Fibroblast of villous mesenchyme (primary cell): ENCODE measurements at places on chromosomes 1 and 21.
A peak's percentile ranks its signal among the peaks of the same experiment; 100 is the strongest.

- DNase-seq = no peak
Measured at GRCh38 chr21:37176716-37177115, 90.4 kb downstream of the VPS26C start.

GRCh38 chr1:210715072-210715471, 386.4 kb downstream of the HHAT start:
- no peak for DNase-seq

GRCh38 chr1:201947697-201948008, 1.3 kb upstream of the LMOD1 start:
- no peak for DNase-seq

- peak; percentile 81 for DNase-seq
Measured at GRCh38 chr1:219066631-219067349, 106.9 kb upstream of the LYPLAL1 start.

GRCh38 chr1:148334339-148335130, 148.6 kb downstream of the PPIAL4G start:
- DNase-seq = peak; percentile 81

DNA sequence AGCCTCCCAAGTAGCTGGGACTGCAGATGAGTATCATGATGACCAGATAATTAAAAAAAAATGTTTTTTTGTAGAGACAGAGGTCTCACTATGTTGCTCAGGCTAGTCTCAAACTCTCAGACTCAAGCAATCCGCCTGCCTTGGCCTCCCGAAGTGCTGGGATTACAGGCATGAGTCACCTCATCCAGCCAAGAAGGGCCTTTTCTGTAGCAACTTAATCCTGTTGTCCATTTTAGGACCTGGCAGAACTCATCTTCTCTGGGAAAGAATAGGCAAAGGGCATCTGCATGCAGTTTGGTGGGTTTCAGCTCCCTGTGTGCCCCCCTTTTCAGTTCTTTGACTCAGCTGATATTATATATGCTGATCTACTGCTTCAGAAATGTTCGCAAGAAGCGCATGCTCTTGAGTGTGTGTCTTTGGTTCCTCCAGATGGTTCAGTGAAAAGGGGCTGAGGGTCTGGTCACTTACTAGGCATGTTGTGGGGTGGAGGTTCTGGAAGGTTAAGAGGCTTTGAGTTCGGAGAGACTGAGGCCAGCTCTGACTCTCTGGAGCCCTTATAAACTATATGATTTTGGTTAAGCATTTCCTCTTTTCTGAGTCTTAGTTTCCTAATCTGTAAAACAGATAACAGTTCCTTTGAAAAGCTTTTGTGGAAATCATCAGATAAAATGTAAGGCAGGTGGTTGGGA, 19.4 kb upstream of the SRSF4 start:
- peak; percentile 51 for DNase-seq

DNA sequence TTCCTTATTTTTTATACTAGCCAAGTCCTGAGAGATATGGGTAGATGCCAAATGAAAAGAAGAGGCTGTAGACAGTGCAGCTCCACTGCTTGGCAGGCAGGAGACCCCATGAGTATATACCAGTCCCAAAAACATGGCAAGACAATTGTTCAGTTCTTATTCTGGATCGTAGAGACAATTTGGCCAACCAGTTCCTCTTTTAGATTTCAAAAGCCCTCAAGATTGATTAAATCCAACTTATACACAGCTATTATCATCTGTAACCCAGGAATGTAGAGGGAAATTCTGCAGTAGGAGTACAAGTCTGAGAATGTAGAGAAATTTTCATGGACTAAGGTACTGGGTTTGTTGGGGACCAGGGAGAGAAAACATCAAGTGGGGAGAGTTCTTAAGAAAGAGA, 50.3 kb downstream of the ATP6V1G3 start:
- no peak for DNase-seq

- DNase-seq = no peak
Measured at GRCh38 chr1:3752400-3752945, at the start of gene CCDC27. TSS of gene CCDC27 (plus strand) at chr1:3752450. CDS start at chr1:3752482, 32 bp downstream.

DNA sequence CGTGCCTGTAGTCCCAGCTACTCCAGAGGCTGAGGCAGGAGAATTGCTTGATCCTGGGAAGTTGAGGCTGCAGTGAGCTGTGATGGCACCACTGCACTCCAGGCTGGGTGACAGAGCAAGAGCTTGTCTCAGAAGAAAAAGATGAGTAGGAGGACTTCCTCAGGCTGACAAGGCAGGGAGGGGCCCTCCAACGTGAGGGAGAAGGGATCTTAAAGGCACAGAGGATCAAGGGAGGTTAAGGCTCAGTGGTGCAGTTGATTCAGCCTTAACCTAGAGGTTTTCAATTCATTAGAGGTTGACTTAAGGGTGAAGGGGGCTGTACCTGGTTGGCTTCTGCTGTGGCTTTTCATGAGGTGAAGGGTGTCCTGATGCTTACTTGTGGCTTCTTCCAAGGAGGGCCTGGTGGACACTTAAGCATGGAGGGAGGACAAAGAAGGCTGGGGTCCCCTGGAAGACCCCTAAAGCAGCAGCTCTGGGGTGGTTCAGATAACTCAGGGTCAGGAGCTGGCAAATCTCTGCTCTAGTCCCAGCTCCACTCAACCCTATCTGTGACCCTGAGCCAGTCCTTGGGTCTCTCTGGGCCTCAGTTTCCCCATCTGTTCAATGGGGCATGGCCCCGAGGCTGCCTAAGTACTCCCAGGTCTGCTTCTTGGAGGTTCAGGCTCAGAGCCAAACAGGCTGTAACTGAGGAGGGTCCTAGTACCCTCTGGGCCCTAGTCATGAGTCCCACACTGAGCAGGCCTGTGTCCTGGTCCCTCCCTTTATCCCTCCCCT, 6.3 kb downstream of the EXTL1 start:
- no peak for DNase-seq
